ENCODE measurements at places on chromosomes 11 and 22. TPM values are rescaled to one million over a fixed set of nuclear protein-coding genes. Genes with fewer than 3 reads are reported as not detected.

GAL gene
- total RNA-seq, result 17.3 TPM

TEX54 gene
- total RNA-seq, result not detected

ISX gene
- total RNA-seq, result not detected

WBP2NL gene
- total RNA-seq, result not detected

OR5B12 gene
- total RNA-seq, result not detected

JHY gene
- total RNA-seq, result 0.45 TPM

TMEM191B gene
- not detected for total RNA-seq

CASP4 gene
- 120 TPM for total RNA-seq

CNTN5 gene
- not detected for total RNA-seq

PLAAT2 gene
- not detected for total RNA-seq

IGLL5 gene
- not detected for total RNA-seq

OR8G1 gene
- total RNA-seq, result not detected

SCGB1D2 gene
- not detected for total RNA-seq

ASCL2 gene
- not detected for total RNA-seq

SERPIND1 gene
- not detected for total RNA-seq

PLAAT4 gene
- 5.0 TPM for total RNA-seq

CRYBB3 gene
- total RNA-seq, result not detected

NXPE4 gene
- not detected for total RNA-seq

DDI1 gene
- not detected for total RNA-seq

MRE11 gene
- total RNA-seq, result 10.4 TPM

TNNT3 gene
- total RNA-seq, result not detected

VSIG2 gene
- 0.17 TPM for total RNA-seq

MIOX gene
- total RNA-seq, result not detected

MAPK1 gene
- total RNA-seq, result 49.6 TPM

OR52H1 gene
- not detected for total RNA-seq

GAB4 gene
- not detected for total RNA-seq

CBLIF gene
- total RNA-seq, result not detected

SHANK3 gene
- 0.50 TPM for total RNA-seq

TRIM51 gene
- not detected for total RNA-seq

APOA1 gene
- not detected for total RNA-seq

AGBL2 gene
- total RNA-seq, result 0.17 TPM

CHADL gene
- 0.45 TPM for total RNA-seq

MGAT3 gene
- 0.17 TPM for total RNA-seq

PGA3 gene
- total RNA-seq, result not detected

NPTXR gene
- 0.59 TPM for total RNA-seq

GPR83 gene
- not detected for total RNA-seq

DAGLA gene
- 2.0 TPM for total RNA-seq

ARFIP2 gene
- 52.3 TPM for total RNA-seq

DBX1 gene
- not detected for total RNA-seq

OR8D4 gene
- total RNA-seq, result not detected

C1QTNF5 gene
- total RNA-seq, result 7.6 TPM

RTN4RL2 gene
- 1.3 TPM for total RNA-seq

GUCY1A2 gene
- 0.15 TPM for total RNA-seq

PDE3B gene
- total RNA-seq, result 2.8 TPM

MPEG1 gene
- total RNA-seq, result not detected

SAMM50 gene
- 49.5 TPM for total RNA-seq

C22orf23 gene
- 0.45 TPM for total RNA-seq
